ENCODE measurements at places on chromosomes 12 and 14.

DNA sequence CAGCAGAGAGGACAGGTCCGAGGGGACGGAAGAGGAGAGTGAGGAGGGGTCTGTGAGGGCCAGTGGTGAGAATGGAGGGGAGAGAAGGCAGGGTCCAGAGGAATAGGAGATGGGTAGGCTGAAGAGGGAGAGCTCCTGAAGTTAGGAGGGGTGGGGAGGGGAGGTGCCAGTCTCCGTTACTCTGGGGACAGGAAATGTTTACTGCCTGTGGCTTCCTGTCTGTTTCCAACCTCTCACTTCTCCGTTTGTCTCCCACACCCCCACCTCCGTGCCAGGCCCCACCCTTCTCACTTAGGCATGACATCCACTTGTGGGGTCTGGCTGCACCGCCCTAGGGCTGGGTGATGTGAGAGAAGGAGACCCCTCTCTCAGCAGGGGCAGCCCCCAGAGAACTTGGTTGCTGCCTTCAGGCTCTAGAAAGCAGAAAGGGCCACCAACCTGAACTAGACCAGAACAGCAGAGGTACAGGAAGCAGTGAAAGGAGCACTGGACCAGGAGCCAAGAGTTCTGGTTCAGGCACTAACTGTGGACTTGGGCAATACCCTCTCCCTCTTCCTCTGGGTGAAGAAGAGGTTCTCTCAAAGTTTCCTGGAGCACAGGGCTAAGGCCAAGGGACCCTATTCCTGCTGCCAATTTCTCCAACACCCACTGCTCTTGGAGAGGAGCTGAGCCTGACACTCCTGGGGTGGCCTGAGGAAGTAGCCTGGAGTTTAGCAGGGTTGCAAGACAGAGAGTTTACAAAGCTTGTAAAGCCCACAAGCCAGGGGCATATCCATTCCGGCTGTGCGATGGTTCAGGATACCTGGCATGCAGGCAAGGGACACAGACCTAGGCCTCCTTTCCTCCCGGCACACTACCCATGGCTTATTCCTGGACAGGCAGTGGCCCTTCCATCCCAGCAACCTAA, 5.5 kb downstream of the ITGA5 start:
- H3K27me3 ChIP-seq, result peaks cover 2% of the 10 kb centered on the region
- peaks cover 16% of the 10 kb centered on the region for H3K4me1 ChIP-seq
- no peak overlapping the region for H3K27ac ChIP-seq
- no peaks in the 10 kb centered on the region for H3K36me3 ChIP-seq

DNA sequence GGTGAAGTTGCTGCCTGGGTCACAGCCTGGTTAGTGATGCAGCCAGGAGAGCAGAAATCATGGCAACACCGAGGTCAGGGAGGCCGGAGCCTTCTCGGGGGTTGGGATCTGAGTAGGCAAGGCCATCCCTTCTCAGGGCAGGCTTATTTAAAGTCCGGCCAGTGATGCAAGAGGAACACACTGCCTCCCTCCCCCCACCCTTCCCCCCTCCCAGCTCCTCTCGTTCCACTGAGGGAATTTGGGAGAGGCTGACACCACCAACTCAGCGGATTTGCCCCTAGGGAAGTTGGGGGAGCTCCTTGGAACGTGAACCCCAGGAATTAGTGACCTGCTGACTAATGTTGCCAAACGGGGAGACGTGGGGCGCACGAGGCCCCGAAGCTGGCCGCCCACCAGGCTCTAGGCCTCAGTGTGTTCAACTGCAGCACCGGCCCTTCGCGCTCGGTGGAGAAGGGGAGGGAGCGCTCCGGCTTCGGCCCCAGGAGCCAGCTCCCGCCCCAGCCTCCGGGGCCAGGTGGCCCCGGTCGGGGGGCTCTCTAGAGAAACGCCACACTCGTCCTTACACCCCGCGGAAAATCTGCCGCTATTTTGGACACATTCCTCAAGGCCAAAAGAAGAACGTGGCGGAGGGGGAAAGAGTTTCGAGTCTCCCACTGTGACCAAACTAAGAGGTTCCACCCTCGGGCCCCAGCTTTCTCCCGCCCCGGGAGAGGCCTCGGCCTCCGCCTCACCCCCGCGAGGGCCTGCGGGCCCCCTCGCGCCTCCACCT, 1.6 kb downstream of the CTDSP2 start:
- peak overlapping the region; percentile 99 for H3K4me3 ChIP-seq
- H3K4me1 ChIP-seq, result peaks cover 34% of the 10 kb centered on the region
- no peaks in the 10 kb centered on the region for H3K36me3 ChIP-seq
- H3K27ac ChIP-seq, result peak overlapping the region; percentile 90

GRCh38 chr14:106347291-106347778, 821.0 kb downstream of the TMEM121 start:
- no peak overlapping the region for H3K27ac ChIP-seq
- no peaks in the 10 kb centered on the region for H3K4me1 ChIP-seq
- no peaks in the 10 kb centered on the region for H3K36me3 ChIP-seq
- no peak overlapping the region for H3K4me3 ChIP-seq

DNA sequence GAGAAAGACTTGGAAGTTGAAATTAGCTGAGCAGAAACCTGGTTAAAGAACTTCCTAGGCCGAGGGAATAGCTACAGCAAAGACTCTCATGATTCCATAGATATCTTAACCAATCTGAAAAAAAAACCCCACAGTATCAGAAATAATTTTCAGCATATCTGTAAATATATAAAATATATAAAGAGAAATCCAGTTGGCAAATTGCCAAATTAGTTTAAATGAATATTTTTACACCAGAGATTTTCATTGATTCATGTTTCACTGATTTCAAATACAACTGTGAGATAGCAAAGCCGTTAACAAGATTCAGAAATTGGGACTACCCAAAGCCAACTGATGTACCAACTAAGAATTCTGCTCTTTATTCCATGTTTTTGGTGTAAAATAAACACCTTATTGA, 6.8 kb upstream of the PTPRR start:
- H3K4me1 ChIP-seq, result no peaks in the 10 kb centered on the region
- no peak overlapping the region for H3K4me3 ChIP-seq
- H3K27me3 ChIP-seq, result no peaks in the 10 kb centered on the region
- no peak overlapping the region for H3K27ac ChIP-seq
- no peak for DNase-seq
- H3K36me3 ChIP-seq, result no peaks in the 10 kb centered on the region

- H3K36me3 ChIP-seq, result peaks cover 10% of the 10 kb centered on the region
- H3K27ac ChIP-seq, result no peak overlapping the region
- no peak for DNase-seq
- H3K4me3 ChIP-seq, result no peak overlapping the region
- no peaks in the 10 kb centered on the region for H3K27me3 ChIP-seq
These were observed 18.7 kb downstream of the ZFYVE21 start for GRCh38 chr14:103734081-103734888.

DNA sequence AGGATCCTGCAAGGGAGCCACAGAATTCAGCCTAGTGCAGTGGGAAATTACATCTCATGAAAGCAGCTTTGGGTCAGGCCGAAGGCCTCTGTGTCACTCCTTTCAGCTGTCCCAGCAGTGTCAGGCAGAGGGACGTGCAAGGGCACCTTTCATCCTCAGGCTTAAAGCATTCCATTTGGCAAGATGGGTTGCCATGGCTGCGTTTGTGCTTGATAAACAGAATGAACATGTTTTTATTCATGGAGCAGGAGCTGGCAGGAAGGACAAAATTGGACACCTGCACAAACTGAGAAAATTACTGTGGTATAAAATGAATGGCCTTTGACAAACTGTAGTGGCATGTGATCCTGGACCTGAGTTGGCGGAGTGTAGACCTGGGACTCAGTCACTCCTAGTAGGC, 29.4 kb downstream of the ACAD10 start:
- no peak for DNase-seq
- peaks cover 5% of the 10 kb centered on the region for H3K36me3 ChIP-seq
- no peaks in the 10 kb centered on the region for H3K27me3 ChIP-seq
- H3K4me1 ChIP-seq, result no peaks in the 10 kb centered on the region

DNA sequence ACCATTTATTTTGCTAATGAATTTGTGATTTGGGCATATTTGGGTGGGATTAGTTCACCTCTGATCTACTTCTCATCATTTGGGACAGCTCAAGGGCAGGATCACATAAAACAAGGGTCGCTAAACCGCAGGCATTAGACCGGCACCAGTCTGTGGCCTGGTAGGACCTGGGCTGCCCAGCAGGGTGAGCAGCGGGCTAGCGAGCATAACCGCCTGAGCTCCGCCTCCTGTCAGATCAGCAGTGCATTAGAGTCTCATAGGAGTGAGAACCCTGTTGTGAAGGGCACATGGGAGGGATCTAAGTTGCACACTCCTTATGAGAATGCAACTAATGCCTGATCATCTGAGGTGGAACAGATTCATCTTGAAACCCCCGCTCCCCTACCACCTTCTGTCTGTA, 785.3 kb downstream of the TRHDE start:
- no peak overlapping the region for H3K4me3 ChIP-seq
- no peak overlapping the region for H3K27ac ChIP-seq
- no peaks in the 10 kb centered on the region for H3K4me1 ChIP-seq
- no peaks in the 10 kb centered on the region for H3K27me3 ChIP-seq
- no peak for DNase-seq

Data from GM12878 (cell line).